ENCODE measurements at places on chromosomes 4 and X.

DNA sequence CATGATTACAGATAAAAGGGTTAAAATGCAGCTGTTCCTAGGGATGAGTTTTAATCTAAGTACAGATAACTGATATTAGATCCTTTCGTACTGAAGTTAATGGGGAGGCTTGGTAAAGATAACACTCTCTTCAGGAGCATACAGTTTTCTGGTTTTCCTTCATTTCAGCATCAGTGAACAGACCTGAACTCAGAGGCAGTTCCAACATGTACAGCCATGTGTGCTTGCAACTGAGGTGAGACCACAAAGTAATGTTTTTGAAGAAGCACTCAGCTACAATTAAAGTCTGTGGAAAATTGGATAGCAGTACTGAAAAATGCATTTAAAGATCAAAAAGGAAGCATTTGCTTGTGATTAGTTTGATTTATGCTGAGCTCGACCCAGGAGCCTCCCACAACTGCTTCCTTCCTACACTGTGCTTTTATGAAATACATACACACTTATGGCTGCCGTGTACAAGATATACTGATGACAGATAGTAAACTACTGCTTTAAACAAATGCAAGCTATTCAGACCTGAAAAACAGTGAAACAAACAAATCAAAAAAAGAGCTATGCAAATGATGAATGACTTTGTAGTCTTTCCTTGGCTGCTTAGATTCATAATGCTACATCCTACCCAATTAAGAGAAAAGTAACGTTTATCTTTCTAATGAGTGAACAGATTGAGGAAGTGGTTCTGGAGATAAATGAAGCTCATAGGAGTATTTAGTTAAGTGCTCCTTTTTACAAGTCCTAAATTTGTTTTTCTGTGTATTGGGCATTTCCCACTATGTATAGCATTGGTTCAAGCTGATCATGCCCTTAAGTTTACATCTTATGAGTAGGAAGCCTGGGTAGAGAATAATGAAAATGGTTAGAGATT is 68.4 kb downstream of the PDLIM5 start:
- no peak for DNase-seq

GRCh38 chr4:153750197-153750817 is 9.5 kb downstream of the RNF175 start:
- peak; percentile 39 for DNase-seq

DNA sequence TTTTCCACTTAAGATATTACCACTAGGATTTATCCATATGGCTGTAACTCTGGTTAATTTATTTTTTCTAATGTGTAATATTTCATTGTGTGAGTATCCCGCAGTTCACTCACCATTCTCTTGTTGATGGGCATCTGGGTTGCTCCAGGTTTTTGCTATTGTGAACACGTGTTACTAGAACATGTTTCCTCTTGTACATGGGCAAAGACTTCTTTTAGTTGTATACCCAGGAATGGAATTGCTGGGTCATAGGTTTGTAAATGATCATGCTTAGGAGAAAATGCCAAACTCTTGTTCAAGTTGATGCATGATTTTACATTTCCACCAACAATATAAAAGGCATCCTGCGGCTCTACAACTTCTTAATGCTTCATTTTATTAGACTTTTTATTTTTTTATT is 26.8 kb downstream of the SYNPO2 start:
- DNase-seq: no peak

DNA sequence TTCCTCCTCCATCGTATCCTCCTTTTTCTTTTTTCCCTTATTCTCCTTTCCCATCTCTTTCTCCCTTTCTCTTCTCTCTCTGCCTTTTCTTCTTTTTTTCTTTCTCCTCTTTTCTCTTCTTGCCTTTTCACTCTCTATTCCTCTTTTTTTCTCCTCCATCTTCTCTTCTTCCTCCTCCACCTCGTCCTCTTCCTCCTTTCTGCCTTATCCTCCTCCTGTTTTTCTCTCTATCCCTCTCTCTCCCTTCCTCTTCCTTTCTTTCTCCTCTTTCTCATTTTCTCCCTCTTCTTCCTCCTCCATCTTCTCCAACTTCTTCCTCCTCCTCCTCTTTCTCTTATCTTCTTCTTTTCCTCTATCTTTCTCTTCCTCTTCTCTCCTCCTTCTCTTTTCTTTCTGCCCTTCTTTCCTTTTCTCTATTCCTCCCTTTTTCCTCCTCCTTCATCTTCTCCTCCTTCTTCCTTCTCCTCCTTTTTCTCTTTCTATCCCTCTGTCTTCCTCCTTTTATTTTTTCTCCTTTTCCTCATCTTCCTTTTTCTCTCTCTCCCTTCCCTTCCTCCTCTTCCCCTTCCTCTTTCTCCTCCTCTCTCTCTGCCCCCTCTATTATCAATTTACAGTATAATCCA is 269.1 kb downstream of the DHRSX start:
- no peak for DNase-seq

DNA sequence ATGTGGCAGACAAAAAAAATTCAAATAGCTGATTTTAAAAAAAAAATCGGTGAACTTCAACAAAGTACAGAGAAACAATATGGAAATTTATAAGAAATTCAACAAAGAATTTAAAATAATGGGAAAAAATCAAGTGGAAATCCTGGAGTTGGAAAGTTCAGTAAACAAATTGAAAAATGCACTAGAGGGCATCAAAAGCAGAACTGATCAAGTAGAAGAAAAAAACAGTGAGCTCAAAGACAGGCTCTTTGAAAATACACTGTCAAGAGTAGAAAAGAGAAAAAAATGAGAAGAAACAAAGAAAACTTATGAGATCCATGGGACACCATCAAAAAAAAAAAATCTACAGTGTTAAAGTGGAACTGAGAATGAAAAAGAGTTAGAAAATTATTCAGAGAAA is 19.6 kb upstream of the FRG1 start:
- DNase-seq: no peak

Data from stimulated activated CD4-positive, alpha-beta T cell treated with anti-CD3 and anti-CD28 coated beads, Interleukin-15, amount 100 ng/mL, for 48 hours (primary cell).